Fibroblast of gingiva (primary cell): ENCODE measurements at places on chromosomes 2 and 18.

DNA sequence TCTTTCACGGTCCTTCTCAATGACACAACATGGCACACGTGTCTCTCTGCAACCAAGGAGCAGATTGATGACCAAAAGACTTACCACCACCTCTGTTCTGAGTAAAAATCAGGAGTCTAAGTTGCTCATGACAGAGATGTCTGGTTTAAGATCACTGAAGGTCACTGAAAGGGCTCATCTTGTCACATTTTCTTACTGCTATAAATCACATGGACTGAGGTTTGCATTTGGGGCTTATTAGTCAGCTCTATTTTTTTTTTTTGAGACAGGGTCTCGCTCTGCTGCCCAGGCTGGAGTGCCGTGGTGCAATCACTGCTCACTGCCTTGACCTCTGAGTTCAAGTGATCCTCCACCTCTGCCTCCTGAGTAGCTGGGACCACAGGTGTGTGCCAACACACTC lies 19.4 kb downstream of the CFLAR start:
- no peak for DNase-seq

DNA sequence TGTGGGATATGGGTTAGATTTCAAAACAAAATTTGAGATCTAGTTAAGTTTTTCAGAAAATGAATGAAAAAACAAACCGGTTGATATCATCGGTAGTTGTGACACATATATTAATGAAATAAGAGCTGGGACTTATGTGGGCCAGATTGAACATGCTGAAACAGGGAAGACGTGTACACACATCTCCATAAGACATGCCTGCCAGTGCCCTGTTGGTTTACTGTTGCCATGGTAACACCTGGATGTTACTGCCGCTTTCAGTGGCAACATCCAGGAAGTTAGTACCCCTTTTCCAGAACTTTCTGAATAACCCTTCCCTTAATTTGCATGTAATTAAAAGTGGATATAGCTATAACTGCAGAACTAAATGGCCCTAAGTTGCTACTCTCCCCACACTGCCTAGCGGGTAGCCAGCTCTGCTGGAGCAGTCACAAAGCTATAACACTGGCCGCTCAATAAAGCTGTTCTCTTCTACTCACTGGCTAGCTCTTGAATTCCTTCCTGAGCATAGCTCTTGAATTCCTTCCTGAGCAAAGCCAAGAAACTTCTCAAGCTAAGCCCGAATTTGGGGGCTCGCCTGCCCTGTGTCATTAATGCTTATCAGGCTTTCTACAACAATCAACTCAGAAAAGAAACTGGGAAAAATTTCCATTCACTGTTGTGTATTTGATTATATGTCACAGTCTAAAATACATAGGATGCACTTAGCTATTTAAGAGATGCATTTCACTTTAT lies 776.3 kb upstream of the CDH7 start:
- DNase-seq, result no peak

DNA sequence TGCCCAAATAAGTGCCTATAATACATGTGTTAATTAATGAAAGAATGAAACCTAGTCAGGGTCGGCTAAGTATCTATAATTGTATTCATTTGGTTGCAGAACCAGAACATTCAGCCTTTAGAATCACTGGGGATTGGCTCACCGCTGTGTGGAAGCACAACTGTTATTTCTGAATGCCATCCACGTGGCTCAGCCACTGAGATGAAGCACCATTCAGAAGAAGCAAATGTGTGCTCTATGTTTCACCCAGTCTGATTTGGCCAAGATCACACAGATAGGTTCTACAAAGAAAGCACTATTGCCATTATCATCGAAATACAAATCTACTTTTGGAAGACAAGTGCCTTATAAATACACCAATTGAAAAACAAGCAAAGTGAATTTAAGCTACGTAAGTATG lies 30.6 kb upstream of the SPOPL start:
- no peak for DNase-seq

GRCh38 chr2:122182616-122183355 lies 427.3 kb downstream of the TSN start:
- DNase-seq, result no peak

DNA sequence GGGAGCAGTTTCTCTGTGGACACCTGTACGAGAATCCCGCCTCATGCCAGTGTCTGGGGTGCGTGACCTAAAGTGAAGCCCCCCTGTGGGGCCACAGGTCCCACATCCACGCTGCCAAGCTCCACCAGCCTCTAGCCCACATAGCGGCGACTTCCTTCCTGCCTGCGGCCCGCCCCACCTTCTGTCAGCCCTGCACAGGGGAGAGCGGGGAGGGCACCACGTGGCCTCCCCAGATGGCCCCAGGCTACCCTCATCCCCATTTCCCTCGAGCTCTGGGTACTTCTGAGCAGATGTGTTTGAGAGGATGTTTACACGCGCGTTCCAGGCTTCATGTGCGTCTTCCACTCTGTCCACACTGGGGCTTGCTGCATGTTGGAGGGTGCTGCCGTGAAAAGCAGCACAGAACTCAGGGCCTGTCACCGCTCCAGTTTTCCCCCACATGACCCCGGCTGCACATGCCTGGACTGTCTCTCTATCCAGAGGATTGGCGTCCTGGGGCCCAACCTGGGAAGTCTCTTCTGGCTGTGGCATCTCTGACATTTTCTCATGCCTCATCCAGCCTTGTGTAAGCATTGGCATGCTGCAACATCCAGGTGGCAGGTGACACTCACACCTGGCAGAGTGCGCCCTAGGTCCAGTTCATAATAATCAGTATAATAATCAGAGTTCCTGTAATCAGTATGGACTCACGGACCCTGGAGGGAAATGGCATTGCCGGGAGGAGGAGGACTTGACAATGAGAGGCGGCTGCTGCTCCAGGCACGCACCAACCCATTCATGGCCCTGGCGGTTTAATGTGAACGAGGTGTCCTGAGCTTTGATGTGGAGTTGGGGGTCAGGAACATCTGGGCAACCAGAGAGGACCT lies 146.3 kb upstream of the TWIST2 start:
- no peak for DNase-seq

- no peak for DNase-seq
Measured at GRCh38 chr2:210671065-210671464, 114.7 kb downstream of the CPS1 start.

GRCh38 chr18:79848294-79848578 lies 50.5 kb downstream of the KCNG2 start:
- no peak for DNase-seq

- no peak for DNase-seq
Measured at GRCh38 chr18:4806331-4806730, 351.2 kb upstream of the DLGAP1 start.

DNA sequence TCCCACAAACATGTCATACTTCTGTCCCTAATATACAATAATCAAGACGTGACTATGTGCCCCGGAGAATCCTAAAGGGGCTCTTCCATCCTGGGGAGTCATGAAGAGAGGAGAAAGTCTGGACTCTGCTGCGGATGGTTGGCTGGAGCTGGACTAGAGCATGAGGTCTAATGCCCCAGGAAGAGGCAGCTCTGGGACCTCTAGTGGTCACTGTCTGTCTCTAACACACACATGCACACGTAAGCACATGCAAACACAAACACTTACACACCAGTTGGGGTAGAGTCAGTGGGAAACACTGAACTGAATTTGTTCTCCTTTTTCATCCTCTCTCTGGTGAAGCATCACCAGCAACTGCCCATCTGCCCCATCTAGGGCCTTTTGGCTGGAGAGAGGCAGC lies 271.6 kb downstream of the TDRD15 start:
- DNase-seq, result no peak

DNA sequence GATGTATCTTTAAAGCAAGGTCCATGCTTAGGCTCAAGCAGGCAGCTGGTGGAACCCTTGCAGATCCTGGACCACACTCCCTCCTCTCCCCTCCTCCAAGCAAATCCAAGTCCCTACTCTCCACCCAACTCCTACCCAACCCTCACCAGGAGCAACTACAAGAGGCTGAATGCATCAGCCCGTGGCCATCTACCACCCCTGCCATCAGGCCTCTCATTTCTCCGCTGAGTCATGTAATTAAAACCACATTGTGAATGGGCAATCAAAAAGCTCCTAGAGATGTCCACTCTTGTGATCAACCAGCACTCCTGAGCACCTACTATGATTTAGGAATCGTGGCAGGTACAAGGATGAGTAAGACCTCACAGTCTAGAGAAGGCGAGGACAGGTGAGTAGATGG lies 142.2 kb upstream of the CAPN13 start:
- DNase-seq, result peak; percentile 49

DNA sequence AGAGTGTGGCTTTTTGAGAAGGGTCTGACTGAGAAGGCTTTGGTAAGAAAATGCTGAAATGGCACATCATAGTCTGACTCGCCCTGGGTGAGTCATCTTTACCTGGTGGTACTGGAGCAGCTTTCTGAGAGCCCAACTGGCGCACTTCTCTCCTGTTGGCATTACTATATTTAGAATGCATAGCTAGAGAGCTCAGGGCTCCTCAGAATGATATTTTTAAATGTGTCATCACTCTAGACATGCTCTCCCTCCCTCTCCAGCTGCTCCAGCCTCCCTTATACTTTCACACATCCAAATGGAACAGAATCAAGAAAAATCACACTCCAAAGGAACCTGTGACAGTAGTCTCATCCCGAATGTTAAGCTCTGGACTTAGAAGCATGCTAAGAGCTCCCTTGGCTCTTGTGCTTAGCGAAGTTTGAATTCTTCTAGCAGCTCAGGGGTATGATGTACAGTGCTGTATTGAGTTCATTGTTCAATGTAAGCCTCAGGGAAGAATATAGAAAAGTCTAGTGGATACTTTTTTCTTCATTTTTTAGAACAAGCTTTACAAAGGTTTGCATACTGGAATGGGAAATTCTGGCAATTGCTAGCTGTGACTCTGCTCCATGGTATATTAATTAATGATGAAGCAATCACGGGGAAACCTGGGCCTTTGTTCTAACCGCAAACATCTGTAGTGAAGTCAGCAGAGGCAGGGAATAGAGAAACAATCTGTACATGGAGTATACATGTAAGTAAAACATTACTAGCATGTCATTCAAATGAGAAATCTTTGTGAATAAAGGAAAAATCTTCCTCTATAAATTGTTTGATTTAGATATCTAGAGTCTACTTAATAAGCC lies 751.2 kb upstream of the NRXN1 start:
- DNase-seq, result peak; percentile 58

DNA sequence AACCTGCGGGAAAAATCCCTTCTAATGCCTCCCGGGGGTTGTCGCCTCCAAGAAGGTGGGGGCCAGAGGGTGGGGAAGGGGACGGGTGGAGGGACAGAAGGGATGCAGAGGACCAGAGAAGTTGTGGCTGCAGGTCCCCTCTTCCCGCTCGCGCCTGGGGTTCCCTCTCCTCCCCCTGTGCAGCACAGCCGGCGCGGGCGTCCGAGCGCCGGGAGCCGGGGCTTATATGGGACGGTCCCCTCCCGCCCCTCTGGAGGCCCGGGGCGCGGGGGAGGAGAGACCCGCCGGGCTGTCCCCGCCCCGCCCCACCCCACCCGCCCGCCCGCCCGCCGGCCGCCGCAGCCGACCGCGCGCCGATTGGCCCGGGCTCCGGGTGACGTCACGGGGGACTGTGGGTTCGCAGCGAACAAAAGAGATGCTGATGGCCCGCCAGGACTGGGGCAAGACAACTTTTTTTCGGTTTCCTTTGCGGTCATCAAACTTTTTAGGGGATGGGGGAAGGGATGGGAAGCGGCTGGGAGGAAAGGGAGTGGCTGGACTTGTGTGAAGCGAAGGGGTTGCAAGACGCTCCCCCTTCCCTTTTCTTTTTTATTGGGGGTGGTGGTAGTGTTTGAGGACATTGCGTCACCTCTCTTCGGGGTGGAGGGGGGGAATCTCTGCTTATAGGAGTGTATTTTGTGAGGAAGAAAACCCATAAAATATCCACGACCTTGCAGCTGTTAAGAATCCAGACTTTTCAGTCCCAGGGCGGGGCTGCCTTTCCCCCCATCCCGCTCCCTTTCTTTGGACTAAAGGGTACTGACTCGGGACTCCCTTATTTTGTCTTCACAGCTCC lies at the start of gene FN1:
Gene FN1, minus strand, starts transcription at position 199 of the 835 bp plus-strand sequence. CDS start 266 bp downstream, outside the sequence.
- DNase-seq, result peak; percentile 98

GRCh38 chr2:76316691-76317090 lies 606.0 kb upstream of the GCFC2 start:
- DNase-seq, result no peak

GRCh38 chr2:3503483-3503882 lies 15.8 kb downstream of the ADI1 start:
- DNase-seq, result no peak

DNA sequence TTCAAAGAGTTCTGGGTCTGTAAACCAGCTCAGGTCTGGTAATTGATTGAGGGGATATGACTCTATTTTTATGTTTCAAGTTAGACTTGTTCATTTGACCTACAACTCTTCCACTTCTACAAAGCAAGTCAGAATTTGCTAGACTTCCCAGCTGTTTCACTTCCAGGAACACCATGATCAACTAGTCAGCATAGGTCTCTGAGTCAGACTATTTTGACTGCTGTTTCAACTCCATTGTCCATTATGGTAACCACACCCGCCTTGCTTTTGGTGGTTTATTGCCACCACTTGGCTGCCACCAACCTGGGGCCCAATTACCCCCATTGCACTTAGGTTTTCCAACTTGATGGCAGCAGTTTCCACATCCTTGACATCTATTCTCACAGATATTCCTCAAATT lies 116.6 kb downstream of the LAMA3 start:
- no peak for DNase-seq

DNA sequence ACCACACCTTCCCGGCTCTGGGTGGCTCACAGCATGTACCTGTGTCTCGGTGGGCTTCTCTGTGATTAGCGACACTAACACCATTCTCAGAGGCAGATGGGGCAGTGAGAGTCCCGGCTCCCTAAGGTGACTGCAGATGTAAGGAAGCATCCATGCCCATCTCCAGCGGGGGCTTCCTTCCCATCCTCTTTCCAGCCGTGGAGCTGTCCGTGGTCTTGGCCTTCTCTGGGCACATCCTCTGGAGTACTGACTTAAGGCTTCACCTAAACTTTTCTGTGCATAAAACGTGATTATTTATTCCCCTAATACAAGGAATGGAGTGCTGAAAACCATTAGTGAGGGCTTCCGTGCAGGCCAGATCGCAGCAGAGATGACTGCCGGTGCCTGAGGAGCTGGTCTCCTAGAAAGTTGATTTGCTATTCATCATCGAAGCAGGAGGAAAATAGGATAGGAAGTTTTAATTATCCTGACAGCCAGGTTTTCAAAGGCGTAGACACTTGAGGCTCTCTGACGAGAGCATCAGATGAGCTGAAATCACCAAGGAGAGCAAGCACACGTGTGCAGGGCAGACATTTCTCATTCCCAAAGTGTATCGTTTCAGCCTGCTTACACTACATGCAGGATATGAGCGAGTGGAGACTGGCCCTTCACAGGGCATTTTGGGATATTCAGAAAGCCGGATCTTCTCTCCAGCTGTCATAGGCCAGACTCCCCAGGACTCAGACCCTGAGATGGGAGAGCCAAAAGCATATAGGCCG lies 186.1 kb upstream of the SALL3 start:
- no peak for DNase-seq

- DNase-seq, result no peak
Measured at GRCh38 chr18:66553824-66554223, 50.1 kb downstream of the CDH19 start.
